ENCODE measurements at places on chromosomes 12 and 14. TPM values are rescaled to one million over a fixed set of nuclear protein-coding genes. Genes with fewer than 3 reads are reported as not detected.

CPNE6 gene
- total RNA-seq: not detected

GALNT16 gene
- 18.3 TPM for total RNA-seq

TEX22 gene
- not detected for total RNA-seq

STK38L gene
- 28.1 TPM for total RNA-seq

SLIRP gene
- 140 TPM for total RNA-seq

GRCh38 chr12:97275256-97275655 is 187.3 kb upstream of the RMST start:
- DNase-seq: no peak

DNA sequence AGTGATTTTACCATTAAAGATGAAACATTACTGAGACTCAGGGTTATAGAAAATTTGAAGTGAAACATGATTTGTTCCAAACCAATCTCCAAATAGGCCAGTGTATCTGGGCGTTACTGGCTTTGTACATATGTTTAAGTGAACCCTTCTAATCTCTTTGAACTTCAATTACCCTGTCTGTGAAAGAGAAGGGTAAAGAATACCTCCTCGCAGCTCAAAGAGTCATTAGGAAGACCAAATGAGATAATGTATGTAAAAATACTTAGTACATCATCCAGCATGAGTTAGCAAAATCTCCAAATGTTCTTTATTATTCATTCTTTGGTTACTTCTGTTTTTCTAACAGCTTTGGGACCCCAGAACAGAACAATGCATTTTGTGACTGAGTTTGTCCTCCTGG is at the start of gene OR11H6:
TSS of gene OR11H6 (plus strand) at position 301 of the 400 bp plus-strand sequence. CDS start at position 301, 0 bp downstream.
- DNase-seq: no peak

- no peak for DNase-seq
Observed at GRCh38 chr14:49980027-49980426, 87.1 kb downstream of the ARF6 start.

GRCh38 chr12:38588624-38589305 is 272.2 kb downstream of the ALG10B start:
- no peak for DNase-seq

- DNase-seq: no peak
Observed at GRCh38 chr14:101506211-101506925, 54.9 kb upstream of the DIO3 start.

- no peak for DNase-seq
Observed at GRCh38 chr14:90045616-90046015, 16.2 kb upstream of the KCNK13 start.

DNA sequence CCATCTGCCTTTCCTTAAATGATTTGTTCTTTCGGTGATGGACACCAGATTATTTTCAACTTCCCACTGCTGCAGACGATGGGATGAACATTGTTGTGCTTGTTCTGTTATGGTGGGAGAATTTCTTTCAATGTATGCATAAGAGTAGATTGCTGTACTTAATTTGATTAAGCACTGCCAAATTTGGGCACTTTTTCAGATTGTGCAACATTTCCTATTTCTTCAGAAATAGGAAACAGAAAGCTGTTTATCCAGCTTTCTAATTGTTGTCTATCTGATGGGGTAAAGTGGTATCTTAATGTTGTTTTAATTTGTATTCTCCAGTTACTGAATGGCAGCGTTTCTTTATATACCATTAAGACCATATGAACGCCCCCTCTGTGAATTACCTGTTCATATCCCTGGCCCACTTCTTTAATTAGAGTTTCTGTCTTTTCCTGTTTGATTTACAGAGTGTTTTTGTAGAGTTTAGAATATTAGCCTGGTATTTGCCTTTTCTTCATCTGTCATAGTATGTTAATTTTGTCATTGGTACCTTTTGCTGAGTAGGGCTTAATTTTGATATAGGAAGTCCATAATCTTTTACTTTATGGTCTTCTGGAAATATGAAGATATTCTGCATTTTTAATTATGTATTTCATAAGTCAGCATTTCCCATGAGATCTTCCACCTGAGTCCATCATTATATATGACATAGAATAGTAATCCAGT is 59.6 kb downstream of the DIP2B start:
- DNase-seq: no peak

Measured in omental fat pad (tissue), 4 donors.